Tibial artery (tissue), 4 donors: ENCODE measurements at places on chromosomes 2 and 18.

DNA sequence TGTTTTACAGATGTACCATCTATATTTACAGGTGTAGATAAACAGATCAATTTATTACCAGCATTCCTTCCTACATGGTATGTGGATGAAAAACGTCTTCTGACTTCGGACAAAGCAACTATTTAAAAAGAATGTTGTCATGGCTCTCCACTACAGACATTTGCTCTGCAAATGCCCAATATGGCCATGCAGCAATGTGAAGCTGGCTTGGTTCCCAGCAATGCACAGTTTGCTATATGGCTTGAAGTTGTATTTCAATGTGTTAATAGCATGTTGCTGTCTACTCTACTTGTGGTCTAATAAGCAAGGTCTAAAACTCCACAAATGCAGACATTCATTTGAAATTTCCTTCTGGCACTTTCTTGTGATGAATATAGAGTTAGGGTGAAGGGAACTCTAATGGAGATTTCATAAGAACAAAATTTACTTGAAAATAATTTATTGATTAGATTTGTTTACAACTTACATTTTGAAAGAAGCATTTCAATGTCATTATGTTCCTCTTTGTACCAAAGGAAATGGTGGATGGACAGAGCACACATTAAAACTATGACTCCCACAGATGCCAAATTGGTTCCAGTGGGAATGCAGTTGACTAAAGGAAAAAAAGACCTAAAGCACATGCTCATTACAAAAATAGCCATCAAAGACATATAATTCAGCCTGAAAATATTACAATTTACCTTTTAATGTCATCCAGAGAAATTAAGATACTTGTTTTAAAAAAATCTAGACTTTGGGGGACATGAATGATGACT is 234.0 kb downstream of the DYM start:
- H3K27ac ChIP-seq, result no peak overlapping the region
- peaks cover 10% of the 10 kb centered on the region for H3K4me1 ChIP-seq
- DNase-seq, result no peak
- H3K27me3 ChIP-seq, result no peaks in the 10 kb centered on the region
- peaks cover 3% of the 10 kb centered on the region for H3K36me3 ChIP-seq

- no peaks in the 10 kb centered on the region for H3K4me1 ChIP-seq
- H3K27me3 ChIP-seq, result peaks cover 3% of the 10 kb centered on the region
- no peak overlapping the region for H3K27ac ChIP-seq
- DNase-seq, result no peak
Measured at GRCh38 chr2:222485367-222486211, 61.2 kb downstream of the SGPP2 start.

- H3K27me3 ChIP-seq, result no peaks in the 10 kb centered on the region
- H3K4me1 ChIP-seq, result peaks cover 25% of the 10 kb centered on the region
- H3K4me3 ChIP-seq, result no peak overlapping the region
- DNase-seq, result no peak
Measured at GRCh38 chr2:203594541-203594940, 59.4 kb upstream of the RAPH1 start.

GRCh38 chr2:198490748-198491147 is 686.4 kb downstream of the PLCL1 start:
- no peak for DNase-seq
- no peak overlapping the region for H3K27ac ChIP-seq
- no peaks in the 10 kb centered on the region for H3K27me3 ChIP-seq
- no peaks in the 10 kb centered on the region for H3K4me1 ChIP-seq
- H3K36me3 ChIP-seq, result no peaks in the 10 kb centered on the region
- no peak overlapping the region for H3K4me3 ChIP-seq

DNA sequence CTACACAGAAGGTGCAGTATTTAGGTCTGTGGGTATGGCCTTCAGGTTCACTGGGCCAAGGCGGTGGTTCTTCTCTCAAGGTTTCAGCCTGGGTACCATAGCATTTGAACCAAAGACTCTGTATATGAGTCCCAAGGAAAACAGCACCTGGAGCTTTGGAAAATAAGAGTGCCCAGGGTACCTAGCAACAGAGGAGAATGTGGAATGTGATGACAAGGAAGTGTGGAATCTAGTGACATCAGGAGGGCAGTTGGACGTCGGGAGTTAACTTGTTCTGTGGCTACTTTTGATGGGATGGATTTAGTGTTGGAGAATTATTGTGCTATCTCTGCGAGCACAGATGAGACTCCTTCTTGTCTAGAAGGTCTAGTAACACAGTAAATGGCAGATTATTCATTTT is 201.2 kb downstream of the NOL4 start:
- no peak overlapping the region for H3K4me3 ChIP-seq
- no peaks in the 10 kb centered on the region for H3K36me3 ChIP-seq
- H3K27ac ChIP-seq, result no peak overlapping the region
- H3K4me1 ChIP-seq, result no peaks in the 10 kb centered on the region
- DNase-seq, result no peak
- no peaks in the 10 kb centered on the region for H3K27me3 ChIP-seq

- H3K4me1 ChIP-seq, result peaks cover 6% of the 10 kb centered on the region
- H3K4me3 ChIP-seq, result peak overlapping the region; percentile 64
- H3K27me3 ChIP-seq, result no peaks in the 10 kb centered on the region
- peak overlapping the region; percentile 81 for H3K27ac ChIP-seq
Measured at GRCh38 chr18:36296650-36297416, 680 bp upstream of the FHOD3 start.

GRCh38 chr2:214628091-214628490 is 181.4 kb downstream of the BARD1 start:
- H3K27ac ChIP-seq, result no peak overlapping the region
- H3K4me1 ChIP-seq, result no peaks in the 10 kb centered on the region
- DNase-seq, result no peak
- H3K27me3 ChIP-seq, result no peaks in the 10 kb centered on the region

DNA sequence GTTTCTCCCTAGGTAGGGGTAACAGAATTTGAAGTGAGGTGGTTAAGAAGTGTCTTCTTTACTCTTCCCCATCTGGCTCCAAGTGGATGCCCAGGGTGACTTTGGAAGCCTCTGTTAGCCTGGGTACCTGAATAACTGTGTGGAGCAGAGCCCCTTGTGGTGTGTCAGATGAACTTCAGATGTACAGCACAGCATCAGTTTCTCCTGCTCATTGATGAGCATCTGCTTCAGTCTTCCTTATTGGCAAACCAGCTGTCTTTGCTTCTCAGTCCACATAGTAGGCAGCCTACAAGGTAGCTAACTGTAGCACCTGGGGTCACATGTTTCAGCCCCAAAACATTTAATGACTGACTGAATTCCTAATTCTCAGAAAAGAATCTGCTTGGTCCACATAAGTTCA is 56.2 kb upstream of the ATP8B1 start:
- DNase-seq, result no peak
- H3K4me3 ChIP-seq, result no peak overlapping the region
- H3K36me3 ChIP-seq, result no peaks in the 10 kb centered on the region

GRCh38 chr18:7683753-7684152 is 116.6 kb downstream of the PTPRM start:
- H3K27ac ChIP-seq, result no peak overlapping the region
- no peak overlapping the region for H3K4me3 ChIP-seq
- H3K4me1 ChIP-seq, result no peaks in the 10 kb centered on the region
- H3K27me3 ChIP-seq, result no peaks in the 10 kb centered on the region

GRCh38 chr2:28633204-28633603 is 118.4 kb upstream of the PPP1CB start:
- H3K27me3 ChIP-seq, result no peaks in the 10 kb centered on the region
- no peaks in the 10 kb centered on the region for H3K36me3 ChIP-seq
- no peak overlapping the region for H3K4me3 ChIP-seq
- H3K4me1 ChIP-seq, result peaks cover 66% of the 10 kb centered on the region
- DNase-seq, result no peak

DNA sequence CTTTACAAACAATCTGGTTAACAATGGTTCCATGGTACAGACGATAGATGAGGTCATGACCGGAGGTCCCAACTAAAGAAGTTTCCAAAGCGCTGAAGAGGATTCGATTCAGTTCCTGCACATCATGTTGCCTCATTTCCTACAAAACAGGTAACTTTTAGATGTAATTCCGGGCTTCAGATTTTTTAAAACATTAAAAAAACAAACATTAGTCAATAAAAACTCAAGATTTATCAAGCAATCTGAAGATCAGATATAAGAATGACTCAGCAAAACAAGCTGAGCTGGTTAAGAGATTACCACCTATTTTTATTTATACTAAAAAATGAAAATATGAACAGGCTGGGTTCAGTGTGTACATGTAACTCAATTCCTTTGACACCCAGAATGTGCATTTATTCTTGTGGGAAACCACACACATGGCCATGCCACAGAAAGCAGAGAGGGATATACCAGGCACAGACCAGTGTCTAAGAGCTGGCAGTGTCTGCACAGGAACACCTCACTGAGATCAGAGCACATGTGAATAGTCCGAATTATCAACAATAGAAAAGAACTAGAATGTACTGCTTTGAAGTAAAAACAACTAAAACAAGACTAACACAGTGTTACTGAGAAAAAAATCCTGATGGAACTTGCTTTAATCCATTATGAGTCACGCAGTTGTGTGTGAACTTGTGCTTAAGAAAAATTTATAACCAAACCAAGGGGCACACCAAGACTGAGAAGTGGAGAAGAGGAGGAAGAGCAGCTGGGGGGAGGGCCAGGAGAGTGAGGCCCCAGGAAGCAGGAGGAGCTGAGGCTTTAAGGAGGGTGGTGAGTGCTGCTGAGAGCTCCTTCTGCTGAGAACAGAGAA is 9.5 kb downstream of the USP40 start:
- DNase-seq, result no peak
- no peak overlapping the region for H3K4me3 ChIP-seq

DNA sequence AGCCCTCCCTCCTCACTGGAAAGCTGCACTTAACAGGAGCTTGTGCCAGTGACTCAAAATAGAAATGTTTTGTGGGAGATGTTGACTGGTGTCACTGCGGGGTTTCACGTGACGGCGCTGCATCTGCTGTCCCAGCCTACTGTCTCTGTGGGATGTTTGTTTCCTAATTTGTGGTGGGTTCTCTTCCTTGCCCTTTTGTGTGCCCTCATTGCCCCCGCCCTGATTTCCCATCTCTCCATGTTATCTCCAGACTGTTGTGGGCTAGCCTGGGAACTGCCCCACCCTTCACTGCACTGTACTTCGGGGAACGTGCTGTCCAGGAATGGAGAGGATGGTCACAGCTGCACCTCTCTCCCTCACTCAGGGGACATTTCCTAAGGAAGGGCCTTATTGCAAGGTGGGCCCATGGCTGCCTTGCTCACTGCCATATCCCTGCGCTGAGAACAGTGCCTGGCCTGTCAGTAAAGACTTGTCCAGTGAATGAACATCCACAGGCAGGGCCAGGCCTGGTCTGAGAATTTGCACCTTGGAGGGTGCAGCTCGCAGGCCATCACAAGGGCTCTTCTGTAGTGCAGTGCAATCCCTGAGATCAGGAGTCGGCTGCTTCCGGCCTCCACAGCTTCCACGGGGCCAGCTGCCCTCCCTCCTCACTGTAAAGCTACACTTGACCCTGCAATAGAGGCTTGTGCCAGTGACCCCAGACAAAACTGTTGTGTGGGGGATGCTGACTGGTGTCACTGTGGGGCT is 18.1 kb downstream of the ZAP70 start:
- H3K4me1 ChIP-seq, result no peaks in the 10 kb centered on the region
- H3K27me3 ChIP-seq, result peaks cover 3% of the 10 kb centered on the region
- no peaks in the 10 kb centered on the region for H3K36me3 ChIP-seq

- H3K4me1 ChIP-seq, result no peaks in the 10 kb centered on the region
- no peak overlapping the region for H3K27ac ChIP-seq
Measured at GRCh38 chr18:297936-298335, 30.1 kb upstream of the THOC1 start.

DNA sequence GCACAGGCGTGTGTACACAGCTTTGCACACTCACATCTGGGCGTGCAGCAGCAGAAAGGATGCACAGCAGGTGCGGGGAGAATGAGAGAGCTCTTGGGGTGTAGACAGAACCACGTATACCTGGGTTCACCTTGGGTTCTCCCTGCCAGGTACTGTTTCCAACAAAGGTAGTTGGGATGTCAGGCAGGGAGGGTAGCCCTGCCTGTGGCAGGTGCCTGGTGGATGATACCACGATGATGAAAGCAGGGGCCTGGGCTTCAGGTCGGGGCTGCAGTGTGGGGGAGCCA is 6.5 kb upstream of the ARID5A start:
- DNase-seq, result no peak
- H3K4me3 ChIP-seq, result no peak overlapping the region
- H3K27me3 ChIP-seq, result no peaks in the 10 kb centered on the region
- peak overlapping the region; percentile 89 for H3K27ac ChIP-seq
- peaks cover 76% of the 10 kb centered on the region for H3K4me1 ChIP-seq

- H3K27me3 ChIP-seq, result no peaks in the 10 kb centered on the region
- H3K36me3 ChIP-seq, result no peaks in the 10 kb centered on the region
- H3K4me3 ChIP-seq, result peak overlapping the region; percentile 90
- peak; percentile 65 for DNase-seq
Measured at GRCh38 chr2:151827564-151828142, 568 bp downstream of the ARL5A start.

DNA sequence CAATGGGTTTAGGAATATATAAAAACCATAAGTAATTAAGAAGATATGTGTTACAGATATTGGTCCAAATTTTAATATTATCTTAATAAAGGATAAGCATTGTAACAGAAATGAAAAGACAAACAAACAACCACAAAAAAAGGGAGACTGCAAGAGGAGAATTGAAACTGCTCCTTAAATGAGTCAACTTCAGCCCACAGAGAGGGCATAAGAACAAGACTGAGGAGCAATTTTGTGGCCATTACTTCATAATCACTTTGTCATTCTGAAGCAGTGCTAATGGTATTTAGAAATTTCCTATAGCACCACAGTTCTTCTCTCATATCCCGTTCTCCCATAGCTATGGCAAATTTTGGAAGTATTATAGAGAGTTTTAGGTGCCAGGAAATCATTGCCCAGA is 193.2 kb upstream of the HNMT start:
- no peaks in the 10 kb centered on the region for H3K36me3 ChIP-seq
- H3K4me3 ChIP-seq, result no peak overlapping the region
- no peak overlapping the region for H3K27ac ChIP-seq
- no peaks in the 10 kb centered on the region for H3K27me3 ChIP-seq
- no peak for DNase-seq

DNA sequence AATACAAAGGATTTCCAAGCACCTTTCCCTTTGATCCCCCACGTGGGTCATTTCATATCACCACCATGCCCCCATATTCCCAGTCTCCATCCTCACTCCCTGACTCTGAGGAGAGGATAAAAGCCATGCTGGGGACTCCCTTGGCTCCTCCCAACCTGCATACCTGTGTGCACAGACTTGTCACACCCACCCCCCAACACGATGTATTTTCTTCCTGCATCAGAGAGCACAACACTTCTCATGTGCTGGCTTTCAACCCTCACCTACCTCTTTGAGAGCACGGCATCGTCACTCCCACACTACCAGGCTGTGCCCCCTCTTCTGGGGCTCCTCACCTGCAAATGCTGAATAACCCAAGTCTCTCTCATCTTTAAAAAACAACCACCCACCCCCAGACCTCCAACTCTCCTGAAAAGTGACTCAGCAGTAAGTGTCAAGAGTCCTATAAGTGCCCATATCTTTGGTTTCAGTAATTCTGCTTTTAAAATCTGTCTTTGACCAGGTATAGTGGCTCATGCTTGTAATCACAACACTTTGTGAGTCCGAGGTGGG is 53.1 kb downstream of the AP1S3 start:
- H3K4me1 ChIP-seq, result no peaks in the 10 kb centered on the region
- no peak overlapping the region for H3K4me3 ChIP-seq
- H3K27me3 ChIP-seq, result no peaks in the 10 kb centered on the region
- DNase-seq, result no peak
